ENCODE measurements at places on chromosomes 6 and 20.

DNA sequence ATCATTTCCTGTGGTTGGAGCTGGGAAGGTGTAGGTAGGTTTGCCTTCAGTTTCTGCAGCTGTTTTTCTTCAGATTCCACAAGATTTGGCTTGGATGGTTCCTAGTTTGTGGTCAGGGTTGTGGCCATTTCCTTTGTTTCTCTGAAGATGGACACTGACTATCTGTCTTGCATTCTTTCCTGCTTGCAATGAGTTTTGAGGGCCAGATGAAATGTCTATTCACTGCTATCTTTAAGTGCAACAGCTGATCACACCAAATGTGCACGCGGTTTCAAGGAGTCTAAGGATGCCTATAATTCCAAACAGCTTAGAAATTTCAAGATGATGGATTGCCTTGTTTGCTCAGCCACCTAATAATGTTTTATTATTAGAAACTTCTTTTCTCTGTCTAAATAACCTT is 28.4 kb downstream of the IL20RA start:
- DNase-seq, result no peak

GRCh38 chr6:47631269-47631772 is 67.1 kb upstream of the ADGRF4 start:
- no peak for DNase-seq

GRCh38 chr6:15036690-15037245 is 209.1 kb upstream of the JARID2 start:
- DNase-seq, result no peak

GRCh38 chr20:48294196-48294595 is 508.9 kb upstream of the SULF2 start:
- DNase-seq, result no peak

GRCh38 chr20:22861231-22861980 is 173.7 kb upstream of the SSTR4 start:
- no peak for DNase-seq

GRCh38 chr6:73455865-73456629 is 4.0 kb upstream of the CGAS start:
- no peak for DNase-seq

DNA sequence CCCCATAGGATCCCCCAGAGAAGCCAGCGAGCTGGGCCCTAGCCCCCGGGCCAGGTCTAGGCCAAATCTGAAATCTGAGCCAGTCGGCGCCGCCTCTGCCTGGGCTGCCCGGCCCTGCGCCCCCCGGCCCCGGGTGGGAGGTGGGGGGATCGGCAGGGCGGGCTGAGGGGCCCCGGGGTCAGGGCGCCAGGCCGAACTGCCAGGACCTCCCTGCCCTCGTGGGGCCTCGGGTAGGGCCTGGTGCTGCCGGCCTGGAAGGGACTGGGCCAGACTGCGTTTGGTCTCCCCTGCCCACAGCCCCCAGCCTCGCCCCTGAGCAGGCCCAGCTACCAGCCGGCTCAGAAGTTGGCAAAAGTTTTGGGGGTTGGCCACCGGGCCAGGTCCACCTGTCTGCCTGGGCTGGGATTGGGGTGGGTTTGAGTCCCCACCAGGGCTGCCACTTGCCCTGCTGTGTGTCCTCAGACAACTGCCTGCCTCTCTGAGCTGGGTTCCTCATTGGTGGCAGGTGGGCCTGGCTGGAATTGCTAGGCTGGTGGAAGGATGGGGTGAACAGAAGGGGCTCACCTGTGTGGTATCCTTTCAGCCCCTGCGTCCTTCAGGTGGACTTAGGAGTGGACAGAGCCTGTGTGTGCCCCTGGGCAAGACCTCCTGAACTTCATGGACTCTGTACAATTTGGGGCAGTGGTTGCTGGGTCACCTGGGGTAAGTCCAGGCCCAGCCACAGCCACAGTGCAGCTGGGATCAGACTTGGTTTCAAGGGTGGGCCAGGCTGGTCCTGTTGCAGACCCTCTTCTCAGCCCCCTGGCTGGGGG is 801 bp downstream of the SRC start:
- no peak for DNase-seq

DNA sequence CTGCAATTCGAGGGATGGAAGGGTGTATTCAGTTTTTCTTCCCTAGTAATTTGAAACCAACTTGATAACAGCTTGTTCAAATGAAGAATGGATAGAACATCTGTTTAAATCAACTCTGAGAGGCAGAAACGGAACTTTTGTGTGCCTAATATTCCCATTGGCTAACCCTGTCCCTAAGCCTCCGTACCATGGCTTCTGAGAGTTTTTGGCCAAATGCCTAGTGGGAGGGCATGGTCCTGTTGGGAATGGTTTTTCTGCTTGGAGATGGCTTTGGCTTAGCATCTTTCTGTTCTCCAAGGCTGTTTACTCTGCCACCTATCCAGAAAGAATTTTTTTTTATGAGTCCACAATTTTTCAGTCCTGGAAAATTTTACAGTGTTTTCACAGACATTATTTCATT is 126.7 kb upstream of the MLIP start:
- no peak for DNase-seq

- no peak for DNase-seq
Observed at GRCh38 chr6:18451756-18452155, 64.6 kb downstream of the RNF144B start.

DNA sequence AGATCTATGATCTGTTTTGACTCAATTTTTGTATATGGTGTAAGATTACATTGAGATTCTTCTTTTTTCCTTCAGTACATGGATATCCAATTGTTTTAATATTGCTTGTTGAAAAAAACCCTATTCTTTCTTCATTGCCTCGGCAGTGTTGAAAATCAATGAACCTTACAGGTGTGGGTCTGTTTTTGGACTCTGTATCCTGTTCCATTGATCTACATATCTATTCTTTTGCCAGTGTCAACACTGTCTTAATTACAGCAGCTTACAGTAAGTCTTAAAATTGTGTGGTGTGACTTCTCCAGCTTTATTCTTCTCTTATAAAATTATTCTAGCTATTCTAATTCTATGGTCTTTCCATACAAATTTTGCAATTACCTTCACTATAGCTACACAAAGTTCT is 81.8 kb upstream of the KCNK16 start:
- no peak for DNase-seq

- no peak for DNase-seq
Observed at GRCh38 chr6:158418501-158418900, 106.2 kb downstream of the TULP4 start.

GRCh38 chr6:154267508-154268106 is 89.0 kb downstream of the IPCEF1 start:
- no peak for DNase-seq

- no peak for DNase-seq
Observed at GRCh38 chr20:57996465-57996864, 232.0 kb downstream of the ANKRD60 start.

DNA sequence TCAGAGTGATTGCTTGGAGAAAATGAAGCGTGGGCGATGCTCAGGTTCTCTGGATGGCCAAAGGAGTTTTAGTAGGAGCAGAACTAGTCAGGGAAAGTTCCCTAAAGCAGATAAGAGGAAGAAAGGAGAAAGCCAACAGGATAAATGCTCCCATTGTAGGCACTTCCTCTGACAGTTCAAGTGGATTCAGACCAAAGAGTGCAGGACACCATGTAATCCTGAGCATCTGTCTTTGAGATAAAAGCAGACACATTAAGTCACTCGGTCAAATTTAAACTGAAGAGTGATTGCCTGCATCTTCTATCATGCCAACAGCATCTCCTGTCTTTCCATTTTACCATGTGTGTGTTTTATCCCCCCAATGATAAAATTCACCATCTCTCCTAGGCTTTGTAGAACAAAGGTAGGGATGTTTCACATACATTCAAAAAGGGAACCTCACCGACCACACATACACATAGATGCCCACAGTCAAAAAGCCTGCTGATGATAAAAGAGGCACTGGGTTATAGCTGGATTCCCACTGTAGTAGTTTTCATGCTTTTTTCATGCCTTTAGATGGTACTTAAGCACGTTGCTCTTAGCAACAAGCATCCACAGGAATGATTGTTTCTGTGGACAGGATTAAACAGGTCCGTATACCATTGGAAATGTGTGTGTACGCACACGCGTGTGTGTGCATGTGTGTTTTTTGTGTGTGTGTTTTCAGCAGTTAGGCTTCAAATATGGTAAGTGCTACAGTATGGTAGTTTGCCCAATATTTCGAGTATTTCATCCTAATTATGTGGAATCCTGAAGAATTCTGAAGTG is 7.0 kb downstream of the GRIK2 start:
- no peak for DNase-seq

GRCh38 chr20:10217721-10218410 is 764 bp upstream of the SNAP25 start:
- no peak for DNase-seq

- DNase-seq, result no peak
Observed at GRCh38 chr6:21751608-21752007, 158.1 kb downstream of the SOX4 start.

DNA sequence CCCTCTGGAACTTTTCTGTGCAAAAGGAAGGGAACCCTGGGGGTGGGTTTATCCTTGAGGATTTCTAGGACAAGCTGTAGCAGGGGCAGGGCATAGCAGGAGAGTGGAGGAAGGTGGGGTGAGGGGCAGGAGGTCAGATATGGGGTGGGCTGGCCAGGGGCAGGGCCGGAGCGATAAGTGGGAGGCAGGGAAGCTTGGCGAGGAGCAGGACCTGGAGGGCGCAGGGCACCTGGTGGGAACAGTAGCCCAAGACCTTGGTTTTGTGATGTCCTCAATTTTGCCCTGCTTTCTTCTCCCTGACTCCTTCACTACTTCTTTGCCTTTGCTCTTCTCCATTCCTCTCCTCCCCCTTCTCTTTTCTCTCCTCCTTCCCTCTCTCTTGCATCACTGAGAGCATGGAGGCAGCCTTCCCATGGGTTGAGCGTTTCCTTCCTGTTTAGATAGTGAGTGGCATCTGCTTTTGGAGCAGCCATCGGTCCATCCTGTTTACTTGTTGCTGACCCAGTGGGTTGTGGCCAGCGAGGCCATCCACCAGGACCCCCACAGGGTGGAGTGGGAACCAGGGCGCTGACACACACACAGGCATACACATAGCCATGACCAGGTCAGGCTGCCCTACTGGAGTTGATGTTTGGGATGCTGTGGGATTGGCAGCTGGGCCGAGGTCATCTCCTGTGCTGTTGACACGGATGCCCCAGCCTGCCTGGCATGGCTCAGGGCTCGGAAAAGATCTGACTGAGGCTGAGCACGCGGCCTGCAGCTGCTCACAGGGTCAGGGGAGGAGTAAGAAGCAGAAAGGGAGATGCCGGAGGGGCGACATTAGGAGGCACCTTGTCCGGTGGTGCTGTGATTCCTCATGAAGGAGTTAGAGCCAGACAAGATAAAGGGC is 121.0 kb upstream of the RNF24 start:
- no peak for DNase-seq

DNA sequence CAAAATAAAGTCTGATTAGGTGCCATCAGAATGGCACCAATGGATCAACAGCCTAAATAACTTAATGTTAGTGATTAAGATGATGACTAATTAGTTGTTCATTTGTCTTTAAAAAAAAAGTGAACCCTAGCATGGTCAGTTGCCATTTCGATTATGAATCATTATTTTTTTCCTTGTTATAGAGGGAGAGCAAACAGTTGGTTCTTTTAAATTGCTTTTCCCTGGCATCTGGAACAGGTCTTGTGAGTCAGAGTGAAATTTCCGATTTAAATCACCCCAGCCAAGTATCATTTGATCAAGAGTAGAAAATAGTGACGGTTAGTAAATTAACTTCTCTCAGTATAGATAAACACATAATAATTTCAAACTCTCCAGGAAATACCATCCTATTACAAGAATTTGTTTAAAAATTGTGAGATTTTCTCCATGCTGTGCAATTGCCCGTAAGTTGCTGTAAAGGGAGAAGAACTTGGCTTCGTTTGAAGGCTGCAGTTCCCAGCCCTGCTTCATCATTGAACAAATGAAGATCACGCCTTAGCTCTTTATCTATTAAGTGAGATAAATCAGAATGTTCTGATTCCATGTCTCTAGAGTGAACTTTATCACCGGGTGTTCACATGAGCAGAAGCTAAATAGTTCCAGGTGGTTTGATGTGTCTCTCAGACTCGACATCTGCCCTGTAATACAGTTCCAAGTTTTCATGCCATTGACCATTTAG is 741.3 kb downstream of the DOK5 start:
- no peak for DNase-seq

GRCh38 chr6:47922391-47922790 is 140.6 kb downstream of the OPN5 start:
- DNase-seq, result no peak

DNA sequence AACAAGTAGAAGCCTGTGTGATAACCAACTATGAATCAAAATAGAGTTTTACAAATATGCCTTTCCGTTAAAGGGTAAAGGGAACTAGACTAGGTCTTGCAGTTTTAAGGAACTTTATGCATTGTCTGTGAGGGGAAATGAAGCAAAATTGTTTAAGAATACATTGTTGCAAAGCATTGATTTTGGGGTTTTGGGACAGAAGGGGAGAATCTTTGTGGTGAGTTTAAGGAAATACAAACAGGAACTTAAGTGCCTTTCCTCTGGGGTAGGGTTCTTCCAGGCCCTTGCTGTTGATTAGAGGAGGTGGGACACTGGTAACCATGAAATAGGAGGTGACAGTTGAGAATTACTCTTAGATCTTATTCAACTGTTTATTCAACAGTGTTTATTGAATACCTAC is 4.7 kb downstream of the MAPK14 start:
- no peak for DNase-seq

- DNase-seq, result no peak
Observed at GRCh38 chr6:159074876-159075275, 30.1 kb upstream of the TAGAP start.

GRCh38 chr20:22491194-22491505 is 93.2 kb downstream of the FOXA2 start:
- no peak for DNase-seq

DNA sequence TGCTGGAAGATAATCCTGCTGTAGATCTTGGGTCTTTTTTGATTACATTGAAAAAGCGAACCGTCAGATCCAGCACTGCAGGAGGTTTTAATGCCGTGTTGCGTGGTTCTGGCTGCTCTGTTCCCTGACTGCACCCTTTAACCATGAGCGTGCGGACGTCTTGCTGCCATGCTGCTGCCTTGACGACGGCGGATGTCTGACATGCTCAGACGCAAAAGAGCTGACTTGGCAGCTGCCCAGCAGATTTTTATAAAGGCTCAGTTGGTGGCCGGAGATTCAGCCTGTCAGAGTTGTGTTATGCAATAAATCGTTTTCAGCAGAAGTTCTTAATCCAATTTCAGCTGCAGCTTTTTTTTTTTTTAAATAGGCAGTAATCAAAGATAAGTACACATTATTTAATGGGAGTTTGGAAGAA is 119.4 kb downstream of the JARID2 start:
- no peak for DNase-seq

GRCh38 chr20:25032478-25033264 is 25.3 kb downstream of the ACSS1 start:
- no peak for DNase-seq

- DNase-seq, result no peak
Observed at GRCh38 chr20:34269996-34270627, 28.9 kb downstream of the ASIP start.

DNA sequence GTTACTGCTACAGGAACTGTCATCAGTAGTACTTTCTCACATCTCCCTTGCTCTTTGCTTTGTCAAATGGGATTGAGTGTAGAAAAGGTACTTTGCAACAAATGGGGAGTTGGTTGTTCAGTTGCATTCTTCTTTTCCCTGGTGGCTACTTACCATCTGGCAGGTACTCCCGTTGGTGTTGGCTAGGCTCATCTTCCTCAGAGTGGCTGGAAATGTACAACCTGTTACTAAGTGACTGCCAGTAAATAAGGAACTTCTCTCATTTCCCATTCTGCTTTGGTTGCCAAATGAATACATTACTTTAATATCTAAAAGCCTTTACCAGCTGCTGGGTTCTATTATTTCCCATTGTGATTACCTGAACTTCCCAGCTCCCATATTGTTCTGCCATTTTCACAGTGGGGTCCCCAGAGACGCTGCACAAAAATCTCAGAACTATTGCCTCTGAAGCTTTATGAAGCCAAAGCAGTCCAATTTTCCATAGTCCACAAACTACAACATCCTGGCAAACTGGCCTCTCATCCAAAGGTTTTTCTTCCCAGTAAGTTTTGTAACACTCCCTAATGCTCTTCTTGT is 229.7 kb upstream of the HTR1E start:
- DNase-seq, result no peak
